CD4-positive, alpha-beta T cell treated with Interleukin-4 for 4 hours (primary cell): ENCODE measurements at places on chromosomes 3 and 15.

DNA sequence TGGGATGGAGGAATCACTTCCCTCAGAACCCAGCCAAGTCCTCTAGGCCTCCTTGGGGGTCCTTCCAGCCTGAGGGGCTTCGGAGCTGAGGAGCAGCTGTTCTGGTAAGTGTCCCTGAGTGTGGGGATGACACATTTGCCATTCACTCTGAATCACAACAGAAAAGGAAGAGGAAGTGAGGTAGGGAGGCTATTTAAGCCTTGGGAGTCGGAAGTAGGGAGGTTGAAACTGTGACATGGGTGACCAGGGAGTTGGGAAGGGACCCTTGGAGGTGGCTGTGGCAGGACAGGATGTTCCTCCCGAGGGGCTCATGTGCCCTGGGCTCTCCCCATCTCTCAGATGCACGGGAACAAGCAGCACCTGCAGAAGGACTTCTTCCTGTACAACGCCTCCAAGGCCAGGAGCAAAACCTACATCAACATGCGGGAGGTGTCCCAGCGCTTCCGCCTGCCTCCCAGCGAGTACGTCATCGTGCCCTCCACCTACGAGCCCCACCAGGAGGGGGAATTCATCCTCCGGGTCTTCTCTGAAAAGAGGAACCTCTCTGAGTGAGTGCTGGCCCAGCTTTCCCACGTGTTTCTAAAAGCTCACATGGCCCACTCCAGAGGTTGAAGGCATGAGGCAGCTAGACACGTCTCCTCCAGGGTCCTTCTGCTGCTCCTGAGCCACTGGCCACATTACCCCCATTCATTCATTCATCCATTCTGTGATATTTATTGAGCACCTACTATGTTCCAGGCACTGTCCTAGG, 43.3 kb downstream of the CAPN3 start:
- no peak for DNase-seq

DNA sequence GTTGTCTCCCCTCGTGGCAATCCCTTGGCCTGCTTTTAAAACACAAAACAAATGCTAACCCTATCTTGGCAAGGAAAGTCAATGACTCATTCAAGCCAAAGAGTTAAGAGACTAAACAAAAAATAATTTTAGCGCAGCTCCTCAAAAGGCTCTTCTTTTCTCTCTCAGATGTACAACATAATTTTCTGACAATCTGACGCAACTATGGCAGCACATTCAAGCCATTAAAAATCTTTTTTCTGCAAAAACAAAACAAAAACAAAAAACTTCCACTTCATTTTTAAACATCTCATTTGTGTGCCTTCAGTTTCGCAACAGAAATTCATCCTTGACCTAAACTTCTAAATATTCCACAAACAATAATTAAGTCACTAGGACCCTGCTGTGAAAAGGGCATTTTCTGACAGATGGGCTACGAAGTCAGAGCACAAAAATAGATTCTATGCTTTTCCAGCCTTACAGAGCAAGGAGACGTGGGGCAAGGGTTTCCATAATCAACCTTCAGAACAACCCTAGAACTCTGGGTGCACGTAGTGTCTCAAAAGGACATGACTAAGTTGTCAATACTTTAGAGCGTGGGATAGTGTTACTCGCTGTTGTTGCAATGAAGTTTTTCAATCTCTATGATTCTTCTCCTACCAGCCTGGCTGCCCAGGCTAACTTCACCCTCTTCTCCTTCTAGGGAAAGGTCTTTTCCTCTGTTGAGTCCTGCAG, 84.3 kb downstream of the MB21D2 start:
- DNase-seq, result no peak

- no peak for DNase-seq
Measured at GRCh38 chr15:84839714-84840113, 22.6 kb downstream of the ALPK3 start.

- DNase-seq, result no peak
Measured at GRCh38 chr3:117536006-117536405, 826.4 kb downstream of the TUSC7 start.

- DNase-seq, result no peak
Measured at GRCh38 chr3:183357564-183358079, 70.8 kb downstream of the MCF2L2 start.

DNA sequence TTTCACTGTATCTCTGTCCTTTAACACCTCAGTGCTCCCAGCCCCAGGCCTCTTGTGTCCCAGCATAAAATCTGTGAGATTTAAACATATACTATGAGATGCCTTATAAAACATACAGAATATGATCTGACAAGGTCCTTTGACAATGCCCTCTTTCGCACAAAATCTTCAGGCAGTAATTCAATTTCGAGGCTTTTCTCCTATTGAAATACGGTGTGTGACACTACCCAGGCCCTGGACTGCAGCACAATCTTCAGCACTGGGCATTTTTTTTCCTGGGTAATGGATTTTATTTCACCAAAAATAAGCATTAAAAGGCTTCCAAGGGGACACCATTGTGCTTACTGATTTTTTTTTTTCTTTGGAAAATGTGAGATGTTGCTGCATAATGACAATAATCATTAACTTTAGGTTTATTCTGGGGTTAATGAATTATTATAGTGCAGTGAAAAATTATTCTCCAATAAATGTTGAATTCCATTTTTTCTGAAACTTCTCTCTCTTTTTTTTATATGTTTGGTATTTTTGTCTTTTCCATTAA, 40.9 kb upstream of the FAM3D start:
- no peak for DNase-seq

GRCh38 chr15:74032606-74033561, 38.4 kb downstream of the PML start:
- no peak for DNase-seq
